ENCODE measurements at places on chromosomes 16 and 17. TPM values are rescaled to one million over a fixed set of nuclear protein-coding genes. Genes with fewer than 3 reads are reported as not detected.

GRCh38 chr16:80804526-80805383 is at the start of gene CDYL2:
TSS of gene CDYL2 (minus strand) at chr16:80804598. CDS start at chr16:80804173, 425 bp downstream.
- no peak for DNase-seq
- H3K4me3 ChIP-seq = peak within 1 kb of the TSS; percentile 90
- H3K4me1 ChIP-seq = peaks cover 30% of the 10 kb centered on the region

- H3K27ac ChIP-seq = peak overlapping the region; percentile 10
- peaks cover 34% of the 10 kb centered on the region for H3K4me1 ChIP-seq
- H3K27me3 ChIP-seq = no peaks in the 10 kb centered on the region
Observed at GRCh38 chr17:47072886-47073285, 93.8 kb upstream of the RPRML start.

DNA sequence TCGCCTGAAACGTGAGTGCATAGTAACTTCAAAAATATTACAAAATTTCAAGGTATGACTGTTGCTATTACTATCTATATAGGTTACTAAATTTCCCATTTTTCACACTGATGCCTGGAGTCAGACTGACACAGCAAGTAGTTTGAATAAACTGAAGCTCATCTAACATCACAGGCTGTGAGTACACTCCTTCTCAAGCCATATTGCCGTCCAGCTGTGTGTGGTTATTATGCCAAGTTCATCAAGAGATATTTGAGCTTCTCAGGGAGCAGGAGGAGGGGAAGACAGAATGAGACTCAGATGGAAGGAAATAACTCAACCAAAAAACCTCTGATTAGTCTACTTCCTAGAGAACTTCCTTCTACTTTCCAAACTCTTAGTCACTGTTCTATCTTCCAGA is 473.9 kb downstream of the TOX3 start:
- no peaks in the 10 kb centered on the region for H3K27me3 ChIP-seq
- no peaks in the 10 kb centered on the region for H3K4me1 ChIP-seq
- no peak for DNase-seq
- H3K27ac ChIP-seq = no peak overlapping the region

- H3K27ac ChIP-seq = no peak overlapping the region
- H3K4me3 ChIP-seq = no peak overlapping the region
- H3K36me3 ChIP-seq = peaks cover 10% of the 10 kb centered on the region
- DNase-seq = no peak
Observed at GRCh38 chr16:48361540-48362144, 23.6 kb downstream of the SIAH1 start.

DNA sequence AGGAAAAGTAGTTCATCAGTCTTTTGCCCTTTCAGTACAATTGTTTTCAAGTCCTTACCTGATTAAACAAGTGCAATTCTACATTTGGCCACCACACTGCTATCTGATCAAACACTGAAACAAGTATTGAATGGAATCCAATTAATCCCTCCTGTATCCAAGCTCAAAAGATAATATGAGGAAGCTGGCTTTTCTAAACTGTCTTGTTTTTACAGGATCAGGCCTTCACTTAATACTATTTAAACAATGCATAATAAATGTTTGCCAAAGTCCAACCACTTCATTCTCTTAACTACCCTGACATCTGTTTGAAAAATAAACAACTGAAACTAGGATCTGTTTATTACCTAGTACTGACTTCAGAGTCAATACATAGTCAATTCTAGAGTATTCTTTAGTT is 131.6 kb downstream of the MRTFB start:
- H3K4me3 ChIP-seq = no peak overlapping the region
- H3K4me1 ChIP-seq = peaks cover 33% of the 10 kb centered on the region
- no peak overlapping the region for H3K27ac ChIP-seq
- no peak for DNase-seq

DNA sequence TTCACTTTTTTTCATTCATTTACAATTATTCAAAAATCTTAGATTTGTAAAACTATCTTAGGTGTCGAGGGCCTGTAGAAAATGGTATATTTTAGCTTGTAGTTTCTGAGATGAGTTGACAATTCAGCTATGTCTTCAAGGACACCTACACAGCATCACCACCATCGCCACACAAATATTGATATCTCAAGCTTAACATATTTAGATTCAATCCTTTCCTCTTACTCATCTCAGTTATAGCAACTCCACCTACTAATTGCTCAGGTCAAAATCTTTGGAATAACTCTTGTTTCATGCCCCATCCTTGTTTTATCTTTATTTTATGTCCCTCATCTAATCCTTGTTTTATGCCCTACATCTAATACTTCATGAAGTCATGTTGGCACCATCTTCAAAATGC is 276.8 kb downstream of the CDH11 start:
- H3K4me3 ChIP-seq = no peak overlapping the region
- no peak overlapping the region for H3K27ac ChIP-seq
- no peaks in the 10 kb centered on the region for H3K36me3 ChIP-seq
- H3K4me1 ChIP-seq = 0 out of 2 replicates have a peak, but pooled peaks cover 5% of the 10 kb centered on the region

GRCh38 chr16:65122724-65123395 is 997 bp upstream of the CDH11 start:
- H3K36me3 ChIP-seq = peaks cover 31% of the 10 kb centered on the region
- peaks cover 3% of the 10 kb centered on the region for H3K27me3 ChIP-seq
- H3K4me3 ChIP-seq = peak overlapping the region; percentile 96

GRCh38 chr17:859061-859823 is 77.1 kb downstream of the MRM3 start:
- H3K27ac ChIP-seq = peak overlapping the region; percentile 89
- no peak for DNase-seq
- H3K4me3 ChIP-seq = peak overlapping the region; percentile 69
- peaks cover 18% of the 10 kb centered on the region for H3K4me1 ChIP-seq
- H3K36me3 ChIP-seq = peaks cover 7% of the 10 kb centered on the region
- peaks cover 4% of the 10 kb centered on the region for H3K27me3 ChIP-seq

- no peaks in the 10 kb centered on the region for H3K36me3 ChIP-seq
- H3K4me3 ChIP-seq = no peak overlapping the region
- H3K27me3 ChIP-seq = no peaks in the 10 kb centered on the region
- DNase-seq = peak; percentile 3
Observed at GRCh38 chr17:65723431-65724151, 162.1 kb upstream of the AXIN2 start.

The IKZF3 gene
- total RNA-seq = not detected

The PRSS22 gene
- total RNA-seq = not detected

The SLC12A3 gene
- total RNA-seq = not detected

The ERCC4 gene
- total RNA-seq = 16.4 TPM

The ASPA gene
- not detected for total RNA-seq

The FBXO39 gene
- total RNA-seq = not detected

The SKAP1 gene
- not detected for total RNA-seq

The ITGB4 gene
- 0.70 TPM for total RNA-seq

The FOXF1 gene
- total RNA-seq = 17.3 TPM
